ENCODE measurements at places on chromosomes 2 and 18.

DNA sequence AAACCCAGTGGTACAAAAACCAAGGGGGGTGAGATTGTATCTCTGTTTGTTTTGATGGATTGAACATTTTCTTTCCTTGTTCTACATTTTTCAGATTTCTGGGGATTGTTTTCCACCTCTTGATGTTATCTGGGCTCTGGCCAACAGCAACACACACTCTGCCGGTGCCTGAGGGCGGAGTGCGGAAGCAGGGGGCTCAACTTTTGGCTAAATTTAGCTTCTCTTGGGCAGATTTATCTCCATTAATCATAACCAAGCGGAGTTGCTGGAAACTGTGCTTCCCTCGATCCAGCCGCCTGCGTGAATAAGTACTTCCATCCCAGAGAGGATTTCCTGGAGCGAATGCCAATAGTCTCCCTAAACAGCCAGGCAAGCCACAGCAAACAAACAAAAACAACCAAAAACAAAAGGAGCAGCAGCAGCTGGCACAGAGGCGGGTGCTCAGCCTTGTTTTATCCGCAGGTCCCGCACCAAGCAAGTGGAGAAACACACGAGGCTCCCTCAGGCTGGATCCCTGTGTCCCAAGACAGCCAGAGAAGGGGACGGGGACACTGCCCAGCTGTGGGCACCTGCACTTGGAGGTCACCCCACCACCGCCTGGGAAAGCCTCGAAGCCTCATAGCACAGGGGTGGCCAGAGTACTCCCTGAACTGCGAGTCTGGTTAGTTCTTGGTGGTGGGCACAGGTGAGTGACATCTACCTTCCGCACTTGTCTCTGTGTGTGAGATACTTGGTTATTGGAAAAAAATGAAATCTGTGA, 143.4 kb downstream of the NDUFA10 start:
- no peak for DNase-seq

- peak; percentile 28 for DNase-seq
Measured at GRCh38 chr18:10726198-10727068, 200.6 kb downstream of the NAPG start.

DNA sequence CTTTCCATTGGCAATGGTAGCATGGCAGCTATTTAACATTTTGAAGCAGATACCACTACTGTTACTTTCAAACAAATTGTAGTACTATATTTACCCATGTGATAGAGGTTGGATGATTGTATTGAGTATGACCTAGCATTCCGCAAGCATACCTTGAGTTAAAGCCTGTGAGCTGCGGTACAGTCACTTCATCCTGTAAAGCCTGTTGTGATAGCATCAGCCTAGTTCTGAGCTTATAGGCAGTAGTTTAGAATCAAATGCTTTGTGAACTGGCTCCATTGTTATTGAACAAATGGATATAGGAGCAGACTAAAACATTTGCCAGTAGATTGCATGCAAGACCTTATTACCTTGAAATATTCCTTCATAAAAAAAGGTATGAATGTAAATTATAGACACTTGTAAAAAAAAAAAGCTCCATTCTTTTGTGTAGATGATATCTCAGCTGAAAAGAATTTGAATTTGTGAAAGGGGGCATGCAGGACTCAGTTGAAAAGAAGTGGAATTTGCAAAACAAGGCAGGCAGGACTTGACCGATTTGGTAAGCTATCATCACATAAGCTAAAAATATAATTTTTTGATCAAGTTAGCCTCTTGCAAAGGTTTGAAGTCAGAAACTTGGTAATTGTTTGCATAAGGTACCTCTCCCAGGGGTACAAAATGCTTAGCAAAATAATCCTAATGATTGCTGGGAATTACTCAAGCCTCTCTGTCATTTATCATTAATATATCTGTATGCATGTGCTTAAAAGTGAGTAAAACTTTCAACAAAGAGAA, 138.5 kb upstream of the ITGA4 start:
- DNase-seq, result no peak

DNA sequence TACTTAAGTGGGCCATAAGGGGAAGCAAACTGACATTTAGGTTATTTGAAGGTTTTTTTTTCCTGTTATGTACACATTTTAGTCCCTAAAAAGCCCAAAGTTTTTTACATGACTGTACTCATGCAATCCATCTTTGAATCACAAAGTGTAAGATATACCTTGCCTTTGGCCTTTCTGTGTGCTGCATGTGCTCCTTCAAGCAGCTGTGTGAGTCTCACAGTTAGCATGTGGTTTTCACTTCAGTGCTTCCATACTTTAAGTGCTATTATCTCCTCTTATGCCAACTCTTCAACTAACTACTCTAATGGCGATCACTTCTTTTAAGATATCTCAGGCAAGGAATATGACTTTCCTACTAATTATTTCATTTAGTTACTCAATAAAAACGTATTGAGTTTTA, 597.1 kb upstream of the ACVR2A start:
- DNase-seq, result no peak

DNA sequence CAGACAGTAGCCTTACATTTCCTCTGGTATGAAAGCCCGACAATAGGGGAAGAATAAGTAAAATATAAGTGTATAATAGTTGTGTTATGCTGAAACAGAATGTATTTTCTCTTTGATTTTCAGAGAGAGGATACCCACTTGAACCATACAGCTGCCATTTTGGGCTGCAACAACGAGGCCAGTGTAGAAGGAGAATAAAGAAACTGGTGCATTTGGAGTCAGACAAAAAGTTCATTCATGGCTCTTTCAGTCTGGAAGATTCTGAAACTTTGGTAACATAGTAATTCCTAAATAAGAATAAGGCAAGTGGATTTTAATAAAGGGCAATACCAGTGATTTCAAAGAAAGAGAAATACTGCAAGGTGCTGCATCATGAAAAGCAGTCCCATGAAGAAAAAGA, 610.9 kb downstream of the LRP1B start:
- DNase-seq, result no peak

DNA sequence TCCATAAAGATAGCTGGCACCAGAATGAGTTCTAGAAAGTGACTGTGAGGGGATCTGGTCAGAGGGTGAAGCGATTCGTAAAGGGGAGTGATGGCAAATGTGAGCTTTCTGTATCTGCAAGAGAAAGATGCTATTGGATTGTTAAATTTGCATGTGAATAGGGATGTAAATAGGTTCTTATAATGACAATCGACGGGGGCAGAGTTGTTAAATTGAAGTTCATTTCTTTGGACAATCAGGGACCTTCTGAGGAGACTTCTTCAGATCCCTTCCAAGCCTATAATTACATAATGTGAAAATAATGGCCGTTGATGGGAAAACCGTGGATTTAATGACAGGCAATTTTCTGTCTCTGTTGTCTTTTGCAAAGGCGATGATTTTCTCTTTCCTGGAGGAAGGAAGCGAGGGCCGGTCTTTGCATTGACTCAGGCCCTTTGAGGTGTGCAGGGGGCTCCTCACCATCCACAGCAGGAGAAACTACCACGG, 52.2 kb upstream of the TMEM18 start:
- DNase-seq, result no peak

DNA sequence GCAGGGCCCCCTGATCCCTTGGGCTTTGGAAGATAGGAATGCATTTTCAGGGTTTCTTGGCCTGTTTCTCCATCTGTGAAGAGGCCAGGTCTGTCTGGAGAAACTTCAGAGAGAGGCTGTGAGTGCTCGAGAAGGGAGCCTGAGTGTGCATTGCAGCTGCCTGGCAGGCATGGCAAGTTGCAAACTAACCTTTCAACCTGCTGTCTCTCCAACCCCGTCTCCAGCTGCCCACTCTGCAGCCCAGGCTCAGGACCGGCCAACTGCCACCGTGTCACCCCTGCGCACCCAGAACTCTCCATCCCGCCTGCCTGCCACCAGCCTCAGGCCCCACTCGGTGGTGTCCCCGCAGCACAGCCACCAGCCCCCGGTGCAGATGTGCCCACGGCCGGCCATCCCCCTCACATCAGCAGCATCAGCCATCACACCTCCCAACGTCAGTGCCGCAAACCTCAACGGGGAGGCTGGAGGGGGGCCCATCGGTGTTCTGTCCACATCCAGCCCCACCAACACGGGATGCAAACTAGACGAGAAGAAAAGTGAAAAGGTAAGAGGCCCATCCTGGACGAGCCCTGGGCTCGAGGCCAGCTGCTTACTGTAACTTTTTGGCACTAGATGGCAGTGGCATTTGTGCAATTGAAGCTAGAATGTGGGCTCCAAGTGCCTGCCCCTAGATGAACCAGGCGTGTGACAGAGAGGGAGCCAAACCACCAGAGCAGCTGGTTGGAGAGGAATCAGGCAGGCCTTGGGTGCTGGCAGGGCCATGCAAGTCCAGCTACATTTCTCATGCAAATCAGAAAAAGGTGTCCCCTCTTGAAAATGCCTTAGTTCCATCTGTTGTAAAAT, 164.6 kb downstream of the SEPTIN10 start:
- peak; percentile 50 for DNase-seq

- DNase-seq, result no peak
Measured at GRCh38 chr18:33745871-33746545, 168.0 kb downstream of the ASXL3 start.

Measured in cerebellum (tissue), 4 donors.